Bone marrow (tissue), 2 donors: ENCODE measurements at places on chromosomes 11 and 22.

DNA sequence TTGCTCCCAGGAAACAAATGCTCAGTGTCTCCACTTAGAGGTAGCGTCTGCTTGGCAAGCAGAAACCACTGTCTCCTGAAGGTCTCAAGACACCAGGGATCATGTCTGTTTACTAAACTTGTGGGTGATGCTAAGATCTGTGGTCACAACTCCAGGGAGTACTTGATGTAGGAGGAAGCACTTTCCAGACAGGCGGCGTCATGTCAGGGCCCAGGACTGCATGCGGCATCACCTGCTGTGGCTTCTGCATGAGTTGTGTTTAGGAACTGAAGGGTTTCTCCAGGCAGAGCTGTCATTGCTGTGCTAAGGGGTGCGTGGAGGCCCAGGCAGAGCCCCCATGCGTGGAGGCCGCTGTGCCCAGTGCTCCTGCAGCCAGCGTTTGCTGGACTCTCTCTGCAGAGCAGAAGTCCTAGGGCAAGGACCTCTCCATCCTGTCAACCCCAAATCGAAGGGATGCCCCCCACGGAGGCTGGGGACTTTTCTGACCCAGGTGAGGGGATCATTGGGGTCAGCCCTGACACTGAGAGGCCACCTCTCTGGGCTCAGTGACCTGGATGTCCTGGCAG, 8.1 kb upstream of the PANX2 start:
- DNase-seq, result no peak

DNA sequence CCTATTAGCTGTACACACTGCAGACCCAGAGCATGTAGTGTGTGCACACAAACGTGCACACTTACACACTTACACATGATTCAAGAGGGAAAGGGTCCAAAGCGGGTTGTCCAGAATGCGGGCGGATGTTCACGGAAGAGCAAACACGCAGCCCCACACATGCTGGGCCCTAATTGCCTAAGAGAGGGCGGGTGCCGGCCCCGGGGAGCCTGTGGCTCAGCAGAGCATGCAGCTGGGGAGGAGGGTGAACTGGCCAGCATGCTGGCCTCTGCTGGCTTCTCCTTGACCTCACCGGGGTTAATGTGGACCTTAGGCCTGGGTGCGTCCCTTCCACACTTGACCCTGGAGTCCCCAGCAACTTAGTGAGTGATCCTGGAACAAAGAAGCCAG, 816.3 kb downstream of the BRD1 start:
- DNase-seq, result no peak

DNA sequence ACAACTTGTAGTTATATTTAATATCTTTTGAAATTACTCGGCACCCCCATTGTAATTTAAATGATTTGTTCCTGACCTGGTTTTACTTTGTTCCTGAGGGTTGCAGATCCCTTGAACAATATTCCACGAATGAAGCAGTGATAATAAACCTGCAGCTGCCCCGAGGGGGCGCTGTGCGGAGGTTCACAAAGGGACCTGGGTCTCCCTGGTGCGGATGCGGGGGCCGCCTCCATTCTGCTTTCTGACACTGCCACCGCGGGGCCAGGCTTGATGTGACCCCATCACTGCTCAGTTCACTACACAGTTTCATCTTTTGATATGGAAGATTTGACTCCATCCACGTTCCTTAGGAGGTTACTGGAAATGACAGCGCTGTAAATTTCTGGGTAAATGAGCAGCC, 62.9 kb upstream of the PRODH start:
- no peak for DNase-seq

DNA sequence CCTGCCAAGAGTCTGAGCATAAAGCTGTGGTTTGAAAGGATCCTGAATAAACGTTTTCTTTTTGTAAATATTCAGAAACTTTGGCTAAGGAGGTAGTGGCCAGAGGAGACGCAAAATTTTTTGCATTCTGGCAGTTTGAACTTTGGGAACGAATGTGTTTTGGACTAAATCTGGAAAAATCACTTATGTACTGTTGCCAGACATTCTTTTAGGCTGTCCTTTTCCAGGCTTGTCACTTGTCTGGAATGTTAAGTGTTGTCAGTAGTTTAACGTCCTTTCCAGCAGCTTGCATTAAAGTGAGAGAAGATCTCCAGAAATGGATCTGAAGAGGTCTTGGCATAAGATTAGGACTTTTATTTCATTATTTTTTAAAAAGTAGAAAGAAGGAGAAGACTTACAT, 18.5 kb downstream of the SPECC1L start:
- no peak for DNase-seq

GRCh38 chr11:100003985-100004384, 683.1 kb upstream of the ARHGAP42 start:
- DNase-seq, result no peak

DNA sequence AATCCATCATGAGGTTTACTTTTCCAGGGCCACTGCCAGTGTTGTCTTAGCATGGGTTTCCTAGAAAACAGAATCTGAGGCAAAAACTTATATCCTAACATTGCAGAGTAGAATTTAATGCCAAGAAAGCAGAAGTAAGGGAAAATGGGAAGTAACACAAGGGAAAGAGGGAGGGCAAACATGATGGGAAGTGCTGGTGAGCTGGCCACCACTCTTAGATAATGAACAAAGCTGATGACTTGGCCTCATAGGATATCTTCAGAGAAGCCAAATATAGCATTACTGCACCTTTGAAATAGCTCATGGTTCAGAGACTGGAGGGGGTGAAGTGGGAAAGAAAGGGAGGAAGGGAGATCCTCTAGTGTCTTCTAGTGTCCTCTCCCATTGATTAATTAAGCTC, 24.8 kb upstream of the CALCB start:
- DNase-seq, result no peak

- DNase-seq, result peak; percentile 39
These were observed 27.7 kb upstream of the RRM1 start for GRCh38 chr11:4066910-4067309.

DNA sequence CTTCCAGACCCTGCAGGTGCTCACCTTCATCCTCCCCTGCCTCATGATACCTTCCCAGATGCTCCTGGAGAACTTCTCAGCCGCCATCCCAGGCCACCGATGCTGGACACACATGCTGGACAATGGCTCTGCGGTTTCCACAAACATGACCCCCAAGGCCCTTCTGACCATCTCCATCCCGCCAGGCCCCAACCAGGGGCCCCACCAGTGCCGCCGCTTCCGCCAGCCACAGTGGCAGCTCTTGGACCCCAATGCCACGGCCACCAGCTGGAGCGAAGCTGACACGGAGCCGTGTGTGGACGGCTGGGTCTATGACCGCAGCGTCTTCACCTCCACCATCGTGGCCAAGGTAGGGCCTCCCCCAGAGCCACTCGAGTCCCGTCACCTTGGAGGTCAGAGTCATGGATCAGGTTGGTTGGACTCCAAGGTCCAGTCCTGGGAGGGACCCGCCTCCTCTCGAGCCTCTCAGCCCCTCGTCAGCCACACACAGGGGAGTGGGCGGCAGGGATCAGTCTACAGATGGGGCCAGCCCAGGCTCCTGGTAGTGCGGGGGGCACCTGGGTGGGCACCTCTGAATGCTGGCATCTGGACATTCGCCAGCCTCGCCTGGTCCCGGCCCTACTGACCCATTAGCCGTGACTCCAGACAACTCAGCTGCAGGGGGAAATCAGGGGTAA, 34.8 kb upstream of the SLC22A12 start:
- DNase-seq, result no peak

- DNase-seq, result no peak
These were observed 25.1 kb upstream of the USP47 start for GRCh38 chr11:11816511-11817314.

GRCh38 chr11:114433376-114433775, 5.9 kb upstream of the REXO2 start:
- no peak for DNase-seq

- DNase-seq, result no peak
These were observed 4.1 kb downstream of the RELT start for GRCh38 chr11:73380331-73380730.

- no peak for DNase-seq
These were observed 12.2 kb downstream of the BCL9L start for GRCh38 chr11:118913411-118914125.

DNA sequence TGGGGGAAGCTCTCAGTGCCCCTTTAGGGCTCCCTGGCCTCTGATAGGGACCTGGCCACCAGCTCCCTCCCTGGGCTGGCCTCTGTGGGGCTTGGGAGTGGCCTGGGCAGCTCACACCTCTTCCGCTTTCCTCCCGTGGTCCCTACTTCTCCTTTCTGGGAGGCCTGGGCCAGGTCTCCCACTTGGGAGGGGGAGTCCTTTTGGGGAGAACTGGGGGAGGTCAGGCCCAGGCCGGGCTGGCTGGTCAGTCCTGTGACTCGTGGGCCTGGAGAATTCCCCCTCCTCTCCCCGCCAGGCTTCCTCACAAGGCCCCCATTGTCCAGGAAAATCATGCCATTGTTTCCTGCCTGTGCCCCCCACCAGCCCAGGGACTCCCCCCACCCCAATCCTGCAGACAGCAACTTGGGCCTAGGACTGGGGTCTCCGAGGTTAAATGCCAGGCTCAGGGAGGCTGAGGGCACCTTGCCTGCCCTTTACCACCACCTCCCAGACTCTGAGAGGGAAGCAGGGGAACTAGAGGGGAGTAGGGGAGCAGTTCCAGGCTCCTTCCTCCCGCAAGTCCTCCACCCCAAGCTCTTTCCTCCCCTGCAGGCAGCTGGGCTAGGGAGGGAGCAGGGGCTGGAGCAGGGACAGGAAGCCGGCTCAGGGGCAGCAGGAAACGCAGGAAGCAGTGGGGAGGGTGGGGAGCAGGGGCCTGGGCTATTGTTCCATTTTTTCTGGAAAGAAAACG, 2.8 kb downstream of the MAP3K11 start:
- peak; percentile 16 for DNase-seq

GRCh38 chr22:49521787-49522224, 305.9 kb downstream of the BRD1 start:
- no peak for DNase-seq
